ENCODE measurements at places on chromosomes 7 and 10. TPM values are rescaled to one million over a fixed set of nuclear protein-coding genes. Genes with fewer than 3 reads are reported as not detected.

SYT15B gene
- 1.5 TPM for total RNA-seq

PNLIPRP2 gene
- not detected for total RNA-seq

MLXIPL gene
- not detected for total RNA-seq

TMEM273 gene
- not detected for total RNA-seq

ZP3 gene
- total RNA-seq, result 0.89 TPM

FAM13C gene
- 1.2 TPM for total RNA-seq

Measured in smooth muscle cell of the umbilical artery (primary cell).